Esophagus muscularis mucosa (tissue), 4 donors: ENCODE measurements at places on chromosomes 7 and 10.

- no peaks in the 10 kb centered on the region for H3K4me1 ChIP-seq
- H3K27ac ChIP-seq = no peak overlapping the region
- H3K36me3 ChIP-seq = no peaks in the 10 kb centered on the region
- DNase-seq = no peak
These were observed 58.7 kb upstream of the TFEC start for GRCh38 chr7:116089293-116089692.

GRCh38 chr10:29780639-29781038, 145.9 kb upstream of the SVIL start:
- no peaks in the 10 kb centered on the region for H3K27me3 ChIP-seq
- H3K36me3 ChIP-seq = no peaks in the 10 kb centered on the region
- no peak overlapping the region for H3K4me3 ChIP-seq

DNA sequence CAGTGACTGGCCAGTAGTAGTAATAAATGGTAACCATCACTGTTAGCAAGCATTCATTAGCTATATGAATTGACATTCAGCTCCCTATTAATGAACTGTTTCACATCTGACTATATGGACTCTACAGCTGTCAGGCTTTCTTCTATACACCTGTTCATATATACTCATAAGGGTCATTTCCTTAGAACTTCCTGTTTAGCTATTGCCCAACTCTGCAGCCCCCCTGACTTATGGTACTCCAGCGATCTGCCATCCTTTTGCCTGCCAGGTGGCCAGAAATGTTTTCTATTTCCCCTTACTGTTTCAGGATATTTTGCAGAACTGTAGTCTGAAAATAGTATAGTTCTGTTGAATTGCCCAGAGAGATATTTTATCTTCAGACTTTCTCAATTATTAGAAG, 56.6 kb downstream of the TASOR2 start:
- no peak overlapping the region for H3K4me3 ChIP-seq
- peaks cover 60% of the 10 kb centered on the region for H3K36me3 ChIP-seq
- no peak overlapping the region for H3K27ac ChIP-seq
- no peaks in the 10 kb centered on the region for H3K27me3 ChIP-seq

GRCh38 chr7:128940494-128941322, 3.0 kb downstream of the IRF5 start:
- no peak for DNase-seq
- H3K36me3 ChIP-seq = no peaks in the 10 kb centered on the region
- H3K27me3 ChIP-seq = peaks cover 61% of the 10 kb centered on the region
- H3K4me3 ChIP-seq = peak overlapping the region; percentile 20
- peaks cover 20% of the 10 kb centered on the region for H3K4me1 ChIP-seq

DNA sequence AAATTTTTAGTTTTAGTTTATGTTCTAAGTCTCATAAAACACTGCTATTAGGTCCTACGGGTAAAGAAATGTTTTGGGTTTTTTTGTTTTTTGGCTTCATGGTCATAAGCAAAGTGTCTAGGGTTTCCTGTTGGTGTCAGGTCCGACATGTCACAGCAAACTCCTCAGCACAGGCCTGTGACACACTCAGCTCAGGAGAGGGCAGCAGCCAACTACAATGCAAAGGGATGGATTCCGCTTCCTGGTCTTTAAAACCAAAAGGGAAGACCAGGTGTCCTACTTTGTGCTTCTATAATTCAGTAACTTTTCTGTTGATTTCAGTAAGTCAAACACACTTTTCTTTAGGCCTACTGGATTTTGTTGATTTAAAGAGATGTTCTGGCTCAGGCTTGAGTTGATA, 83.8 kb upstream of the MACROH2A2 start:
- no peaks in the 10 kb centered on the region for H3K36me3 ChIP-seq
- no peak overlapping the region for H3K27ac ChIP-seq
- H3K4me1 ChIP-seq = no peaks in the 10 kb centered on the region
- H3K4me3 ChIP-seq = no peak overlapping the region
- H3K27me3 ChIP-seq = no peaks in the 10 kb centered on the region

DNA sequence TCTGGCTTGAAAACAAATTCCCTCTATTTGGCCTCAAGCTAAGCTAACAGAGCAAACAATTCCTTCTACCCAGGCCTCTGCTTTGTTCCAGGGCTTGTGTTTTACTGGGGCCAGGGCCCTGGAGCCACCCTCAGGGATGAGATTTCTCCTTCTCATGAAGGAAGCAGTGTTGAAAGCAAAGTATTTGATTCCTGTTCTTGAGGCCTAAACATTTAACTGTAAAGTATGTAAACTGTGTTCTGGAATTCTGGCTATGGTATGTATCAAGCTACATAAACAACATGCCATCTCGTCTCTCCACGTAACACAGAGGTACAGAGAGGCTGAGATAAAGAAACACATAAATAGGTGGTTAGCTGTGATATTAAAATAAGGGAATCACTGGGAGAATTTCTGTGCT, 81.8 kb downstream of the HERPUD2 start:
- H3K4me3 ChIP-seq = no peak overlapping the region
- no peak overlapping the region for H3K27ac ChIP-seq
- no peaks in the 10 kb centered on the region for H3K27me3 ChIP-seq
- H3K36me3 ChIP-seq = no peaks in the 10 kb centered on the region

- no peak overlapping the region for H3K27ac ChIP-seq
- no peaks in the 10 kb centered on the region for H3K36me3 ChIP-seq
- no peaks in the 10 kb centered on the region for H3K4me1 ChIP-seq
These were observed 23.2 kb downstream of the PPP1R17 start for GRCh38 chr7:31710171-31710570.

DNA sequence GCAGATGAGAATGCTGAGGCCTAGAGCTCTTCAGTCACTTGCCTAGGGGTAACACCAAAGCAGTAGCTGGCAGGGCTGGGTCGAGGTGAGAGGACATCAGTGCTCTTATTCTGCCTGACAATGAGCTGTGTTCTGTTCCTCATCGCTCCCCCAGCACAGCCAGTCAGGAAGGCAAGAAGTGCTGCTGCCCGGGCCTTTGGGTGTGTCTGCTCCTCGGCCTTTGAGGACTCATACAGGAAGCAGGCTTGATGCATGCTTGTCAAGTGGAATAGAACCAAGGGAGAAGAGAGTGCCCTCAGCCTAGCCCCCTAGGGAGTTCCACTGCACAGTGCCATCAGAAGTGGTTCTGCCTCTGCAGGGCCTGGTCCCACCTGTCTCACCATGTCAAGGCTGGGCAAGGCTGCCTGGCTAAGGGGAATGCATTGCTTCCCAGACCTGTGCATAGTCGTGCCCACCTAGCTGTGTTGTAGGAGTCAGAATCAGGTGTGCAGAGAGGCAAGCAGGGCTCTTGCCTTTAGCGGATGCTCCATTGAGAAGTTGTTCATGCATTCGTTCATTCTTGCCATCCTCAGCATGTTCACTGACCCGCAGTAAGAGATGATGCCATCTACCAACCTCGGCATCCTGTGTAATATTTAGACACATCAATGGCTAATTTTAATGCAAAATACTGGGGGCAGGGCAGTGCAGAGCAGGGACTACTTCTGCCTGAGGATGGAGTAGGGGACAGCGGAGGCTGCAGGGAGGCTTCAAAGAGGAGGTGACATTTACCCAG, 156.6 kb downstream of the RPS24 start:
- H3K4me1 ChIP-seq = peaks cover 8% of the 10 kb centered on the region
- H3K4me3 ChIP-seq = no peak overlapping the region
- no peaks in the 10 kb centered on the region for H3K36me3 ChIP-seq
- no peak overlapping the region for H3K27ac ChIP-seq

- H3K36me3 ChIP-seq = no peaks in the 10 kb centered on the region
- H3K27ac ChIP-seq = no peak overlapping the region
- H3K27me3 ChIP-seq = no peaks in the 10 kb centered on the region
- DNase-seq = no peak
These were observed 57.1 kb upstream of the CACUL1 start for GRCh38 chr10:118811675-118812392.

DNA sequence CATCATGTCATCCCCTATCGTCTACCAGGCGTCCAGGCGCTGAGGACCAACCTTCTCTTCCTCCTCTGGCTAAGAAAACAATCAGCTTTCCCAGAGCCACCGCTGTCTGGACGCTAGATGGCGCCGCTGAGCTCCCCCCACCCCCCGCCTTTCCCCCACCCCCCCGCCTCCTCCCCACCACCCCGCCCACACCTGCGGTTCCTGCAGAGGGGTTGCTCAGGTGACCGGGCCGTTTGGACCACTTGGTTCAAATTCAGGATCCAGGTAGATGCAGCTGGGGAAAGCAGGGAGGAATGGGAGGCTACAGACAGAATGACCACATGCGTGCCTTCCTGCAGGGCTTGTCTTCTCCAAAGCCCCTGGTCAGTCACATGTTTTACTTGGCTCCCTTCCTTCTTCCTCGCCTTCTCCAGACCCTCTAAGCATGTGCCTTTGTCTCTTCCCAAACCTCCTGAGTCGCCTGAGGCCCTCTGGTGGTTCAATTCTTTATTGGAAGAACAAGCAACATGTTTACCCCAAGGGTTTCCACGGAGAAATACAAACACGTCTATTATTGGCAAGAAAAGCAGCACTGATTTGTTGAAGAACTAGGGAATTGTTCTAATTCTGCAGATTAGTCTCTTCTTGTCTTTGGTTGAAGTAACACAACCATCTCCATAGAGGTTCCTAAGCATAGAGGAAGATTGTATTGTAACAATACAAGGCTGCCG, 24.7 kb downstream of the AOC1 start:
- H3K27ac ChIP-seq = no peak overlapping the region
- DNase-seq = peak; percentile 90
- no peaks in the 10 kb centered on the region for H3K36me3 ChIP-seq
- no peaks in the 10 kb centered on the region for H3K27me3 ChIP-seq
- H3K4me3 ChIP-seq = peak overlapping the region; percentile 25
- peaks cover 13% of the 10 kb centered on the region for H3K4me1 ChIP-seq

DNA sequence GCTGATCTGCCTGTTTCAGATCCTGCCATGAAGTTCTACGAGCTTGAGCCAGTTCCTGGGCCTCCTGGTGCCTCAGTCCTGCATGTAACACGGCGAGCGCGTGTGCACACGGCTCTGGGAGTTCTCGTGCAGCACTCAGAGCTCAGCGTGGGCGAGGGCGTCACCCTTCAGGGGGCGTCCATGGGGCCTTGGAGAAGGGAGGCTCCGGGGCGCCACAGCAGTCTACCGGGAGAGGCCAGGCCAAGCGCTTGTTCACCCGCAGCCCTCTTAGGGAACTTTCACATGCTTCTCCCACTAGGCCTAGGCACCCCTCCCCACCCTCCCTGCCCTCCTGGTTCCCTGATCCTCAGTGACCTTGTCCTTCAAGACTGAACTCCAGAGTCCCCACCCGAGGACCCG, 83.1 kb downstream of the BMS1 start:
- no peaks in the 10 kb centered on the region for H3K36me3 ChIP-seq
- H3K27me3 ChIP-seq = peaks cover 4% of the 10 kb centered on the region
- DNase-seq = peak; percentile 50
- no peak overlapping the region for H3K27ac ChIP-seq
- no peak overlapping the region for H3K4me3 ChIP-seq

GRCh38 chr7:85774986-85775385, 588.1 kb upstream of the SEMA3D start:
- no peaks in the 10 kb centered on the region for H3K27me3 ChIP-seq
- no peak for DNase-seq
- no peak overlapping the region for H3K27ac ChIP-seq

DNA sequence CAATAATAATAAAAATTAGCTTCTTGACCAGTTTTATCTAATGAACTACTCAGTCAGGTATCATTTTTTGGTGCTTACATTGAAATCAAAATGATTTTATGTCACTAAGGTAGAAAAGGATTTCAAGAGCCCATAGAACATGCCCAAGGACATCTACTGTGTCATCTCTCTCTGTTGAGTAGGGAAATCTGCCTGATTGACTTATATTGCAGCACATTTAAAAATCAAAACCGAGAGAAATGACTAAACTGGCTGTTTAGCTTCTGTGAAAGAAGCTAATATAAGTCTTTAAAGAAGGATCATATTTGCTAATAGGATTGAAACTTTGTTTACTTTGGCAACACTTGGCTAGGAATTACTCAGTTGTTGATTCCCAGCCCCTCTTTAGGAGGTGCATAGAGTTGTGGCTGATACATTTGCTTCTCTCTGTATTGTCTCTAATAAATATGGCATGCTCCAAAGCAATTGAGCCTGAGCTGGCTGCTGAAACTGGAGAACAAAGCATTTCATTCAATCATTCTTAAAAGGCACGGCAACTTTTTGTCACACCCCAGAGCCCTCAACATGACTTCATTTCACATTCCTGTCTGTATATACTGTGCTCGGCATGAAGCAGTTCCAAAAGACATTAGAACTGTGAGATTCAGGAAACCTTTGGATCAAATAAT, 1096.9 kb upstream of the POT1 start:
- no peaks in the 10 kb centered on the region for H3K36me3 ChIP-seq
- H3K27ac ChIP-seq = no peak overlapping the region
- H3K27me3 ChIP-seq = no peaks in the 10 kb centered on the region
- no peak for DNase-seq
- H3K4me1 ChIP-seq = no peaks in the 10 kb centered on the region
